Hippocampal formation (tissue), 2 donors: ENCODE measurements at places on chromosomes 16 and 17.

GRCh38 chr16:85027349-85027957 lies at the start of gene KIAA0513:
TSS of gene KIAA0513 (plus strand) at chr16:85027795. CDS start at chr16:85067072, 39,277 bp downstream.
- DNase-seq, result peak; percentile 94

DNA sequence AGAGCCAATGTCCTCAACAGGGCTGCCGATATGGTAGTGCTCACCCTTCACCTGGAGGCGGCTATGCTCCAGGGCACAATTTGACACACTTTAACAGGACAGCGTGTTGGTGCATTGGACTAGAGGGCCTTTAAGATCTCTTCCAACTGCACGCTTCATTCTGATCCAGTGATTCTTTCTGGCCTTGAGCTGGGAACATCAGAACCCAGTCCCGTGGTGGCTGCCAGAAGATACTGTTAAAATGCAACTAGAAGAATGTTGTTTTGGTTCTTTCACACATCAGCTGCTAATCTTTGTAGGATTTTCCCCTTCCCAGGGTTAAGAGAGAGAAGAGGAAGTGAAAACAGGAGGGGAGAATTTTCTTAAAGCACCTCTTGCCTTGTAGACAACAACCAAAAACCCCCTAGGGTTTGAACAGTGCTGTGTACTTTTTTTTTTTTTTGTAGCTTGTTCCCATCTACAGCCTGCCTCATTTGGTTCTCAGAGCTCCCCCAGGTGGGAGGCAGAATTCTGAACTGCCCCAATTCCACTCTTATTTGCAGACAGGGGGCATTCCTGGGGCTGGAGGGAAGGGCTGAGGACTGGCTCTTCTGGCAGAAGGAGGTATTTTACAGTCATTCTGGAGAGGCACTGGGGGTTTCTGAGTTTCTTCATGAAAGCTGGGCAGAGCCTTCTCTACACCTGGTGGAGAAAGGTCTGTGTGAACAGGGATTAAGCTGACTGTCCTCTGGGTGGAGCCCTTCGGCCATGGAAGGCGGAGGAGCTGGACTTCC lies 32.4 kb downstream of the SMARCE1 start:
- DNase-seq, result no peak

- no peak for DNase-seq
Observed at GRCh38 chr16:89369266-89369895, 121.0 kb downstream of the ANKRD11 start.

- DNase-seq, result no peak
Observed at GRCh38 chr16:50961952-50962351, 189.1 kb downstream of the SALL1 start.

DNA sequence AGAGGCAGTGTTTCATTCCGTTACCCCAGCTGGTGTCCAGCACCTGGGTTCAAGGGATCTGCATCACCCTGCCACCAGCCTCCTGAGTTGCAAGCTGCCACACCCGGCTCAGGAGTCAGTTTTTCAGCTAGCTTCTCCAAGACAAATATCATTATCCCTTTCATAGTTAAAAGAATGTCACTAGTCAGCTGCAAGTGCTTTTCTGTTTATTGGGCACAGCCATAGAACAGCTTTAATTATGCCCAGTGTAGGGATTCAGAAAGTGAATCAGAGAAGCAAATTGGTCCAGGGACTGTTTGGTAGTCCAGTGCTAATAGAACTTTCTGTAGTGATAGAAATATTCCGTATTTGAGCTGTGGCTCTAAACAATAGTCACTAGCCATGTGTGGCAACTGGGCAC lies 2.9 kb upstream of the AOC3 start:
- DNase-seq, result no peak

GRCh38 chr16:55480228-55480655 lies 1.2 kb downstream of the MMP2 start:
- DNase-seq, result peak; percentile 17

GRCh38 chr16:60107437-60107836 lies 1373.3 kb upstream of the GOT2 start:
- DNase-seq, result no peak
